ENCODE measurements at places on chromosomes 4 and X.

GRCh38 chr4:74456849-74457395 lies 12.0 kb downstream of the AREG start:
- H3K4me1 ChIP-seq, result no peaks in the 10 kb centered on the region
- H3K4me3 ChIP-seq, result no peak overlapping the region
- no peaks in the 10 kb centered on the region for H3K36me3 ChIP-seq
- no peaks in the 10 kb centered on the region for H3K27me3 ChIP-seq
- no peak for DNase-seq

DNA sequence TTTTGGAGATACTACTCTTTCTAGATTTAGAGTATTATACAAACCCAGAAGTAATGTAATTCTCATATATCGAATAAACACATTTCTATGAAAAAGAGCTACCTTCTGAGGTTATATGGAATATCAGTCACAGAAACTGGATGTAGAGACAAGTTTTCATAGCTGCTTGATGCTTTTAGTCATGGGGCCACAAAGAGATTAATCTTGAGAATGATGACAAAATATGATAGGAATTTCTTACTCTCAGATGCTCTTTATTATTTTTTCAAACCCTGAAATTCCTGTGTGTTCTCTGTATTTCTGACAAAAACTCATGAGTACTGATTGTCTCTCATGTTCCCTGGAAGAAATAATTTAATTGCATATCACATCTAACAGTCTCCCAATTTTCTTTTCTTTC lies 662.5 kb downstream of the RAPGEF2 start:
- no peak overlapping the region for H3K4me3 ChIP-seq
- H3K4me1 ChIP-seq, result no peaks in the 10 kb centered on the region
- DNase-seq, result no peak
- no peaks in the 10 kb centered on the region for H3K27me3 ChIP-seq
- no peak overlapping the region for H3K27ac ChIP-seq
- H3K36me3 ChIP-seq, result no peaks in the 10 kb centered on the region

GRCh38 chrX:54066841-54067240 lies 22.6 kb upstream of the PHF8 start:
- no peak overlapping the region for H3K4me3 ChIP-seq
- no peaks in the 10 kb centered on the region for H3K27me3 ChIP-seq
- no peaks in the 10 kb centered on the region for H3K4me1 ChIP-seq
- H3K27ac ChIP-seq, result no peak overlapping the region
- DNase-seq, result no peak
- H3K36me3 ChIP-seq, result no peaks in the 10 kb centered on the region

DNA sequence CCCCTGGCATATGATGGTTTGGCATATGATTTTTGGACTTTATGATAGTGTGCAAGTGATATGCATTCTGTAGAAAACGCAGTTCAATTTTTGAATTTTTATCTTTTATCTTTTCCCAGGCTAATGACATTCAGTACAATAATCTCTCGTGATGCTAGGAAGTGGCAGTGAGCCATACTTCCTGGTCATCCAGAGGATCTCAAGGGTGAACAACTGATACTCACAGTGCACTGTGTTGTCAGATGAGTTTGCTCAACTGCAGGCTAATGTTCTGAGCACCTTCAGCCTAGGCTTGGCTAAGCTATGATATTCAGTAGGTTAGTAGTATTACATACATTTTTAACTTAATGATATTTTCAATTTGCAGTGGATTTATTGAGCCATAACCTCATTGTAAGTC lies 405.3 kb downstream of the PCDH7 start:
- H3K36me3 ChIP-seq, result no peaks in the 10 kb centered on the region
- DNase-seq, result no peak
- no peak overlapping the region for H3K27ac ChIP-seq
- H3K27me3 ChIP-seq, result no peaks in the 10 kb centered on the region
- H3K4me1 ChIP-seq, result no peaks in the 10 kb centered on the region

DNA sequence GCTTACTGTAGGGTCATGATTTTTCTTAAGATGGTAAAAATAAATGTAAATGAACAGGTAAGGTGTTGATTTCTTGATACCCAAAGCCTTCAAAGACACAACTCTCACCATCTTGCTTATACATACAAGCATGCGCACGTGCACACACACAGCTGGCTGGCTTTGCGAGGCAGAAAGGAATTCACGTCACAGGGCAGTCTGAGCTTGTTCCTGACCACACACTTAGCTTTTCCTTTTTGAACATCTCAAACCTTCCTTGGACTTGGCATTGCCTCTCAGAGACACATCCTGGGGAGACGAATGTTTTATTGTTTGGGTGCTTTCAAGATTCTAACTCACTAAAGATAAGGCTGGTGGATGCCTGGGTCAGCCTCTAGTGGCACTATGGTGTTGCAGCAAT lies 175.0 kb downstream of the NHS start:
- no peaks in the 10 kb centered on the region for H3K36me3 ChIP-seq
- no peak for DNase-seq
- H3K27ac ChIP-seq, result peak overlapping the region; percentile 78
- peaks cover 37% of the 10 kb centered on the region for H3K4me1 ChIP-seq
- no peak overlapping the region for H3K4me3 ChIP-seq

GRCh38 chrX:68432648-68433047 lies 647 bp downstream of the OPHN1 start:
- no peaks in the 10 kb centered on the region for H3K27me3 ChIP-seq
- H3K27ac ChIP-seq, result no peak overlapping the region
- H3K4me1 ChIP-seq, result no peaks in the 10 kb centered on the region
- DNase-seq, result no peak

- H3K4me1 ChIP-seq, result no peaks in the 10 kb centered on the region
- no peak for DNase-seq
- H3K36me3 ChIP-seq, result no peaks in the 10 kb centered on the region
- no peak overlapping the region for H3K4me3 ChIP-seq
- no peak overlapping the region for H3K27ac ChIP-seq
- no peaks in the 10 kb centered on the region for H3K27me3 ChIP-seq
Observed at GRCh38 chr4:85113706-85114105, 147.2 kb upstream of the WDFY3 start.

GRCh38 chrX:133307637-133308498 lies 89.7 kb upstream of the TFDP3 start:
- no peaks in the 10 kb centered on the region for H3K27me3 ChIP-seq
- no peaks in the 10 kb centered on the region for H3K36me3 ChIP-seq
- H3K4me3 ChIP-seq, result no peak overlapping the region

DNA sequence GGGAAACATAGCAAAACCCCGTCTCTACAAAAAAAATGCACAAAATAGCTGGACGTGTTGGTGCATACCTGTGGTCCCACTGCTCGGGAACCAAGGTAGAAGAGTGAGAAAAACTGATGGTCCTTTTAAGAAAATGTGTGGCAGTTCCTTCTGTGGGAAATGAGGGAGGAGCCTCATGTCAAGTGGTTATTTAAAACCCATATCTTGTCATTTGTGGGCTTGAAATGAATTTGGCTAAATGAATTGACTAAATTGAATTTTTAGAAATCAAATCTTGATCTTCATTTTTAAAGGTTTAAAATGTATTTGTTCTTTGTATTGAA lies 16.2 kb upstream of the LAMP2 start:
- DNase-seq, result no peak
- peak overlapping the region; percentile 94 for H3K27ac ChIP-seq
- peak overlapping the region; percentile 65 for H3K4me3 ChIP-seq
- H3K27me3 ChIP-seq, result no peaks in the 10 kb centered on the region
- no peaks in the 10 kb centered on the region for H3K36me3 ChIP-seq

- H3K4me3 ChIP-seq, result no peak overlapping the region
- DNase-seq, result no peak
- no peak overlapping the region for H3K27ac ChIP-seq
- H3K36me3 ChIP-seq, result no peaks in the 10 kb centered on the region
- no peaks in the 10 kb centered on the region for H3K27me3 ChIP-seq
Observed at GRCh38 chrX:54479136-54480111, 16.6 kb downstream of the FGD1 start.

- no peak overlapping the region for H3K27ac ChIP-seq
- no peaks in the 10 kb centered on the region for H3K4me1 ChIP-seq
- no peaks in the 10 kb centered on the region for H3K36me3 ChIP-seq
- H3K27me3 ChIP-seq, result no peaks in the 10 kb centered on the region
- DNase-seq, result no peak
- peak overlapping the region; percentile 67 for H3K4me3 ChIP-seq
Observed at GRCh38 chr4:153223427-153223801, 19.2 kb downstream of the TRIM2 start.
